Neural crest cell (in vitro differentiated cells): ENCODE measurements at places on chromosomes 13 and 19. TPM values are rescaled to one million over a fixed set of nuclear protein-coding genes. Genes with fewer than 3 reads are reported as not detected.

Gene KPTN
- 30.0 and 30.2 TPM in 2 replicates for total RNA-seq

Gene ZNF446
- total RNA-seq: 16.5 and 18.6 TPM in 2 replicates

Gene ADGRE1
- not detected in 2 replicates for total RNA-seq

Gene SERPINE3
- not detected in 2 replicates for total RNA-seq

Gene PSG7
- total RNA-seq: not detected in 2 replicates

Gene SELENOV
- total RNA-seq: not detected in 2 replicates

Gene SMIM44
- not detected in 2 replicates for total RNA-seq

Gene C1QTNF9B
- not detected in 2 replicates for total RNA-seq

Gene SOHLH2
- total RNA-seq: 0.21 TPM in 1 of 2 replicates, not detected in the other

Gene LIM2
- total RNA-seq: not detected in 2 replicates

Gene PROZ
- total RNA-seq: not detected in 2 replicates

Gene ATCAY
- total RNA-seq: 14.2 and 16.1 TPM in 2 replicates

Gene GZMM
- not detected in 2 replicates for total RNA-seq

Gene SAFB
- total RNA-seq: 176 and 184 TPM in 2 replicates

Gene TNNI3
- total RNA-seq: 5.4 and 6.5 TPM in 2 replicates

Gene KLHL1
- 0.23 TPM in 1 of 2 replicates, not detected in the other for total RNA-seq
